Motor neuron (in vitro differentiated cells): ENCODE measurements at places on chromosomes 3 and 15.
A peak's percentile ranks its signal among the peaks of the same experiment; 100 is the strongest.

DNA sequence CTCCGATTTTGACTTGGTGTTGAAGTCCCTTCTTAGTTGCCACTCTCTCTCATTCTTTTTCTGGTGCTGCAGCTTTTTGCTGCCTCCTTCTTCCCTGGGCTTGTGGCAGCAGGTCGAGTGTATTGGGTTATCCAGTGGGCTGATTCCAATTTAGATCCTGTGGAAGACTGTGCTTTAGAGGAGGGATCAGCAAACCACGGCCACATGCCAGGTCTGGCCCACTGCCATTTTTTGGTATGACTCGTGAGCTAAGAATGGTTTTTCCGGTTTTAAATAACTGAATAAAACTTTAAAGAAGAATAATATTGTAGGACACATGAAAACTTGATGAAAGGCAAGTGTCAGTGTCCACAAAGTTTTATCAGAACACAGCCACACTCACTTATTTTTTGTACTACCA, 330.5 kb downstream of the ROBO2 start:
- no peak for ATAC-seq

DNA sequence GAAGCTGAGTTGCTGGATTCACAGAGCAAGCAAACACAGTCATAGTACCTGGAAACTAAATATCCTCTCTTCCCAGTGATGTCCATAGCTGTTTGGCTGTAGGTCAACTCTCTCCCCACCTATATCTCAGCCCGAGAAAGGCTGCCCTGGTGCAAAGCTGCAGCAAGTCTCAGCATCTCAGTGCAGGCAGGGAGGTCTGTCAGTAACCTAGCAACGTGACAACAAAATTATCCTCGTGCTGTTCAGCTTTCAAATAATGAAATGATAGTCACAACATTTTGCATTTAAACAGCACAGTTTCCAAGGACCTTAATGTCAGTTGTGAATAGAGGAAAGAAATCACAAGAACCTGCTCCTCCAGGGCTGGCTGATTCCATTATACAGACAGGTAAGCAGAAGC, 83.6 kb downstream of the CHST2 start:
- ATAC-seq = no peak

- ATAC-seq = no peak
These were observed 5.0 kb downstream of the ELL3 start for GRCh38 chr15:43771816-43772215.

- no peak for ATAC-seq
These were observed 146.5 kb downstream of the FILIP1L start for GRCh38 chr3:99967796-99968195.

GRCh38 chr3:133527081-133527715, 46.3 kb upstream of the CDV3 start:
- ATAC-seq = peak; percentile 95

DNA sequence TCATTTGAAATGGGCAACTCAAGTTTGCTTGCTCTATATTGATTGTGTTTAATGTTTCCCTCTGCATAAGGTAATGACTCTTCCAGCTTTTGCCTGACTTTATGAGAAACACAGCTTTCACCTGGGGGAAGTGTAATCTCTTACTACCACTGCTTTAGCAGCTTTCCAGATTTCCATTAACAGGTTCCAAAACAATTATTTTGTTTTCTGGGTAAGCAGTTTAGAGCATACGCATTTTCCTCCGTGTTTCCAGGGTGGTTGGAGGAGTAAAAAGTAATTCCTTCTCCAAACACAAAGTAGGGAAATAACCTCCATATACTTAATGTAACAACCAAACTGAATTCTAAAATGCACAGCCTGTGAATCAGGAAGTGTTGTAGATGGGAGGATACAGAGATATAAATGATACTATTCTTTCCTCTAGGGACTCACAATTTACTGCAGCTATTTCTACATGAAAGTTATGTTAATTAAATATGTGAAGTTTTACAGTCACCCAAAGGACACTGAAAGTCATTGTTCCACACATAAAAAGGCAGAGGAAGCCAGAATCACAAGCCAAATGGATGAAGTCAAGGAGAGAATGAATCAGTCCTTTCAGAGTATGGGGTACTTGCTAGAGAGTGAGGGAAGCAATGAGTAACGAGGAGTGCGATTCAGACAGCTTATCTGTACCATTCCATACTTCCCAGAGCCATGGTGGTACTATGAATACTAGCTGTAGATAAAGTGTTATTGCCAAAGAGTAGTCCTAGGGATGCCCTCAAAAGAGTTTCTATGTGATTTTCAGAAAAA, 16.6 kb downstream of the ST3GAL6 start:
- no peak for ATAC-seq

- ATAC-seq = no peak
These were observed 924.4 kb downstream of the IGSF11 start for GRCh38 chr3:118110211-118110610.

GRCh38 chr3:4413467-4413866, 53.6 kb downstream of the SUMF1 start:
- no peak for ATAC-seq

- no peak for ATAC-seq
These were observed 563.8 kb downstream of the TBL1XR1 start for GRCh38 chr3:176633511-176633910.

DNA sequence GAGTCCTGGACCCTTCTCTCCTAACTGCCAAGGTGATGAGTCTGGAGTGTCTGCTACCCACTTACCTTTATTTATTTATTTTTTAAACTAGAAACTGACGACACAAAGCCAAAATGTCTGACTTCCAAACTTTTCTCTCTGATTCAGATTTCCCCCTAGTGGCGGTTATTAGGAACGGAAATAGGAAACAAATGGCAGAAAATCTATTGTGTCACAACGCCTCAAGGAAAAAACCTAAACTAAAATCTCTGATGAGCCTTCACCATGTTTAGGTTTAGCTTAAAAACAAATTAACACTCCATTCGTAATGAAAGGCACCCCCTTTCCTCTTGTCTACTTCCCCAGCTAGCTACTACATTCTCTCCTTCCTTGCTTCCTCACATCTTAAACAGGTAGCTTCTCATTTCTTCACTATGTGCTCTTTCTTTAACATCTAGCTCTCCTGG, 94.0 kb upstream of the MEX3B start:
- no peak for ATAC-seq

- peak; percentile 98 for ATAC-seq
These were observed 12.2 kb upstream of the VIPR1 start for GRCh38 chr3:42490243-42490642.

DNA sequence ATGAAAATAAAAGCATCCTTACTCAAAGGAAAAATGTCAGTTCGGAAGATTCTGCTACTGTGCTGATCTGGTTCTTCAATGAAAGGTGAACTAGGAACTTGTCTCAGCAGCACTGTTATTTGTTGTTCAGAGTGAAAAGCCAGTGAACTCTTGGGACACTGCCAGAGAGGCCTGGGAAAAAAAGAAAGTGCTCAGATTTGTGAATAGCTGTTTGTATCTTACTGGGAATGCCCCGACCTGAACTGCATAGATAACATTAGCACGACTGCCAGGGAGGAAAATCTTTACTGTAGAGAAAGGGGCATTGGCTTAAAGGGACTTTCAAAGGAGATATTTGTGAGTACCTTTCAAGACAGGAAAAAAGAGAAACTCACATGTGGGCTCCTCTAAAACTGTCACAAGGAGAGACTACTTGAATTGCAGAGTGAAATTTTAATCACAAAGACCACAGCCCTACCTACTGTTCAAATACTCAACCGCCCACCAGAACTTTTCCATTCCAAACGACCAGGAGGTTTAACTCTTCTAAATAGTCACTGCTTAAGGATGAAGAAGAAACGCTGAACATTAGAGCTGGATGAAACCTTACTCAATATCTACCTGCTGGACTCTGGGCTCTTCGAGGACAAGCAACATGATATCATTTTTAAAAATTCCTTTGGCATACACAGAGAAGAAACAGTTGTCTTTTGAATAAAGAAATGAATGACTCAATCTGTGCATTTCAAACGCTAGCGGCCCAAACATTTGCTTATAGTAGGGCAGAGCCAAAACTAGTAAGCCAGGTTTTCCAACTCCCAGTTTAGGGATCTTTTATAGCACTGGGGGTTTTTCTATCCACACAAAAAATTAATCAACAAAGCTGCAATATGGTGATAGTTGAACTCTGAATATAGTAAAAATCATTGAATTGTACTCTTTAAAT, 13.4 kb downstream of the TAMM41 start:
- no peak for ATAC-seq

DNA sequence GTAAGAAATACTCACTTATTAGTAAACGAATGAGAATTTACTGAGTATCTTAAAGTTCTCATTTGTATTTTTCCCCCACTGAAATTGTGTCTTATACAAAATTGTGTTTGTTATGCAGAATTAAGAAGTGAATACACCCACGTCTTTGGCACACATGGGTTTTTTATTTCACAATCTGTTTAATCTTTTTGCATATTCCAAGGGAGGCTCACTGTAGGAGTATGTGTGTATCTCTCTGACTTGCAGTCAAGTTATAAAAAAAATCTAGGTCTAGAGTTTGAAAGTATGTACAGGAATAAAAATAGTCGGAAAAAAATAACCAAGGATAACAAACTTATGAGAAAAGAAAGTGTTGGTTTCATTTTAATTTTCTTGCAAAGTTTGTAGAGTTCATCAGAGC, 255.2 kb downstream of the PDCD6IP start:
- no peak for ATAC-seq

GRCh38 chr3:4474683-4475490, 7.8 kb upstream of the SUMF1 start:
- no peak for ATAC-seq

DNA sequence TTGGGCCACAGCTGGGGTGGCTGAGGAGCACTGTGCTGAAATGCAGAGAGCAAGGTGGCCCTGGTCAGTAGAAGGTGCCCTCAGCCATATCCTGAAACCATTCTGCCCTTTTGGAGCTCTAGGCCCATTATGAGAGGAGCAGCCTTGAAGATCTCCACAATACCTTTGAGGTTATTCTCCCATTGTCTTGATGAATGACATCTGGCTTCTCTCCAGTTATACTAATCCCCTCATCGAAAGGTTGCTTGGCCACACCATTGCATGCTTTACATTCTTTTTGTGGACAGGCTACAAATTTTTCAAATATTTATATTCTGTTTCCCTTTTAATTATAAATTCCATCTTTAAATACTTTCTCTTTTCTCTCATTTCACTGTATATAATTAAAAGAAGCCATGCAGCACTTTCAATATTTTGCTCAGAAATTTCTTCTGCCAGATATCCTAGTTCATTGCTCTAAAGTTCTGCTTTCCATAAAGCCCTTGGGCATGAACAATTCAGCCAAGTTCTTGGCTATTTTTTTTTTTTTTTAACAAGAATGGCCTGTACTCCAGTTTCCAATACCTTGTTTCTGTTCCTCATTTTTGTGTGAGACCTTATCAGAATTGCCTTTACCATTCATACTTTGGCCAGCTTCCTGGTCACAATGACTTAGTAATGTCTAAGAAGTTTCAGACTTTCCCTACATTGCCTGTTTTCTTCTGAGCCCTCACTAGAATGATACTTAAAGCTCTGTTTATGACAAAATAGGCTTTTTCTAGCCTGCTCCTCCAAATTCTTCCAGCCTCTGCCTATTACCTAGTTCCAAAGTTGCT, 138.9 kb upstream of the SGO1 start:
- ATAC-seq = no peak

- ATAC-seq = no peak
These were observed 3.5 kb downstream of the PFN2 start for GRCh38 chr3:149967086-149967685.

GRCh38 chr3:156729460-156730179, 55.2 kb downstream of the TIPARP start:
- no peak for ATAC-seq

- ATAC-seq = no peak
These were observed 6.9 kb downstream of the SLC38A3 start for GRCh38 chr3:50211930-50212329.

DNA sequence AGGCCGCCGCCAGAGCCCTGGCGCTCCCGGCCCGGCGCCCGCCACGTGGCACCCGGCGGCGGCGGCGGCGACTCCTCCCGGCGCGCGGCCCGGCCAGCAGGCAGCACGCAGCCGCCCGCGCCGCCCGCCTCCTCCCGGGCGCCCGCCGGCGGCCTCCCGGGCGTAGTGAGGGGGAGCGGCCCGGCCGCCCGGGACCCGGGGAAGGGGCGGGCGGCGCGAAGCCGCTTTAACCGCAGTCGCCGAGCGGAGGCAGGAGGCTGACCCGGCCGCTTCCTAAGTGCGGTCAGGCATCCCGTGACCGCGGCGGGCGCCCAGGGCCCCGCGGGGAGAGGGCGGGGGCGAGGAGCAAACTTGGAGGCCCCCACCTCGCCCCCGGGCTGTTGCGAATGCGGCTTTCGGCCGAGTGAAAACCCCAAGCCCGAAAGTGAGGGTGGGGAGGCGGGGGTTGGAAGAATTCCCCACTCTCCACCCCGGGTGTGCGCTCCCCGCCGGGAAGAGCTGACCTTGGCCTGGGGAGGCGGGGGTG, 1.7 kb upstream of the HES1 start:
- ATAC-seq = peak; percentile 44

DNA sequence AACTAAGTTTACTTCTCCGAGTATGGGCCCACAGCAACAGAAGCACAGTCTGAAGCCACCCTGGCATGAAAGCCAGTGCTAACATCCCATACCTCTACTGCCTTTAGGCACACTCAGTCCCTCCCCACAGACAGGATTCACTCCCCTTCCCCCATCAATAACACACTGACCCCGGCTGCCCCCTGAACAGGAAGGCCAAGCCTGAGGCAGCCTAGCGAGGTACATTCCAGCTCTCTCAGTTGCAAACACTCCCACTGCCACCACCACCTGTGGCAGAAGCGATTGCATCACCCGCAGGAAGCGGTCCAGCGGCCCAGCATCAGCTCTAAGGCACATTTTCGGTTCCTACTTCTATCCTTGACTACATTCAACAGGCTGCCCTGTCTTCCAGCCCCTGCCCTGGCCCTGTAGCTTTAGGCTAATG, 7.0 kb upstream of the BMF start:
- ATAC-seq = peak; percentile 37

GRCh38 chr3:73068419-73068818, 7.0 kb downstream of the EBLN2 start:
- ATAC-seq = no peak

GRCh38 chr15:101250873-101251829, 697 bp downstream of the CHSY1 start:
- ATAC-seq = peak; percentile 63

- no peak for ATAC-seq
These were observed 12.4 kb upstream of the RAB11A start for GRCh38 chr15:65856821-65857455.

DNA sequence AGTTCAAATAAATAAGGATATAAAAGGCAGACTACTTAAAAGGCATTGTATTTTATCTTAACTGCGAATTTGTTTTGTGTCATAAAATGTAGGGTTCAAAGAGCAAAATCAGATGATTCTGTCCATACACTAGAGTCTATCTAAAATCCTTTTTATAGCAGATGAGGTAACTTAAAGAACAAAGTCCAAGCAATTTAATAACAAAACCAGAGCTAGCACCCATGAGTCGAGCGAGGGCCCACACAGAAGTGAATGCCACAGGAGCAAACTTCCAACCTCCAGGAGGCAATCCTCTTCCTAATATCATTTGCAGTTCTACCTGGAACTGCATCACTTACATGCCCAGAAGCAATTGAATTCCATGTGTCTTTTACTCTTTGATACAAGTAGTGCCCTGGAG, 35.4 kb upstream of the KBTBD8 start:
- no peak for ATAC-seq

GRCh38 chr15:88512601-88513000, 33.9 kb downstream of the DET1 start:
- ATAC-seq = no peak
